ENCODE measurements at places on chromosomes 11 and 22. TPM values are rescaled to one million over a fixed set of nuclear protein-coding genes. Genes with fewer than 3 reads are reported as not detected.

ARL2 gene
- total RNA-seq, result 53.2 TPM

B4GALNT4 gene
- total RNA-seq, result 5.2 TPM

RCOR2 gene
- 4.2 TPM for total RNA-seq

C11orf52 gene
- total RNA-seq, result 0.52 TPM

C11orf86 gene
- total RNA-seq, result not detected

BIK gene
- total RNA-seq, result 0.52 TPM

CNIH2 gene
- not detected for total RNA-seq

SMC1B gene
- under 0.01 TPM for total RNA-seq

TSSK2 gene
- not detected for total RNA-seq

MTNR1B gene
- not detected for total RNA-seq

OR52E8 gene
- not detected for total RNA-seq

GRM5 gene
- total RNA-seq, result not detected

GGTLC2 gene
- not detected for total RNA-seq

RFPL2 gene
- not detected for total RNA-seq

MRGPRX3 gene
- not detected for total RNA-seq

OR52D1 gene
- total RNA-seq, result not detected

MAPK1 gene
- total RNA-seq, result 38.6 TPM

NXPE2 gene
- total RNA-seq, result 0.52 TPM

All from skeletal muscle tissue (tissue), 5 donors.